ENCODE measurements at places on chromosomes 6 and 20. TPM values are rescaled to one million over a fixed set of nuclear protein-coding genes. Genes with fewer than 3 reads are reported as not detected.

PLEKHG1 gene
- total RNA-seq: 199 TPM

RCAN2 gene
- total RNA-seq: not detected

PHACTR1 gene
- total RNA-seq: 109 TPM

PGBD1 gene
- 1.9 TPM for total RNA-seq

ADGRF1 gene
- not detected for total RNA-seq

FOXA2 gene
- not detected for total RNA-seq

DNA sequence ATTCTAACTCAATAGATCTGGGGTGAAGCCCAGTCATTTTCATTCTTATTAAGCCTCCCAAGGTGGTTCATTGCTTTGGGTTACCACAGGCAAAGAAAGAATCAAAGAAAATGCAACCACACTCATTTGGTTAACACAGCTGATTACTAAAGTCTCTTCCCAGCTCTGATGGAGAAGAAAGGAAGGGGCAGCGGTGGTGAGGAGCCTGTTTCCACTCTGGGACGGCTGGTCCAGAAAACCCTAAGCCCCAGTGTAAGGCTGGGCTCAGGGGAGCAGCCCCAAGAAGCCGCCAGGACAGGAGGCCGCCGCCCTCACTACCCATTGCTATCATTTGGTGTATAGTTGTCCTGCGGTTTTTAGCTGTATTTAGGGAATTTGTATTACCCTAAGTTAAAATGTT lies 226.9 kb downstream of the CD83 start:
- DNase-seq: no peak

- no peak for DNase-seq
Measured at GRCh38 chr6:41747256-41748101, at the start of gene PGC. Gene PGC (minus strand): TSS chr6:41747397. CDS start chr6:41747334, 63 bp downstream.

GRCh38 chr6:106617302-106617701 lies 12.0 kb downstream of the RTN4IP1 start:
- no peak for DNase-seq

DNA sequence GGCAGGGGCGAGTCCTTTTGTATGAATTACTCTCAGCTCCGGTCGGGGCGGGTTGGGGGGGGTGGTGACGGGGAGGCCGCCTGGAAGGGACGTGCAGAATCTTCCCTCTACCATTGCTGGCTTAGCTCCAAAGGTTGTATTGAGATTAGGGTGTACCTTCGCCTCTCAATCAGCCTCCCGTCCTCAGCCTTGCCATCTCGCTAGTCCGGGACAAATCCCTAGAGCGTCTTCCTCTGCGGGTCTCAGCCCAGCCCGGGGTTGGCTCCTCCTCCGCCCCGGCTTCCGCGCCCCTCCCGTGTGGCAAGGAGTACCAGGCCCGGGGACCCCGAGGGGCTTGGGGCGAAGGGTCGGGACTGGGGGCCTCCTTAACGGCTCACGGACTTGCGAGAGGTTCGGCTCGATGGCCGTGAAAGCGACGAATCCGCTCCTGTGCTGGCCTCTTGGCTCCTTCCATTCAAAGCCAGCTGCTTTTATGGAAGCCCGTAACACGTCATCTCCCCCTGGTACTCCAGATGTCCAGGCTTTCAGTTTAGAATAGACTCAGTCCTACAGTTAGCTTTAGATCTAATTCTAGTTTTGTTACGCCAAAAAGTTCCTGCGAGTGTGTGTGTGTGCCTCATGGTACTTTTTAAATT lies 636 bp upstream of the EEF1A1 start:
- DNase-seq: peak; percentile 77

DNA sequence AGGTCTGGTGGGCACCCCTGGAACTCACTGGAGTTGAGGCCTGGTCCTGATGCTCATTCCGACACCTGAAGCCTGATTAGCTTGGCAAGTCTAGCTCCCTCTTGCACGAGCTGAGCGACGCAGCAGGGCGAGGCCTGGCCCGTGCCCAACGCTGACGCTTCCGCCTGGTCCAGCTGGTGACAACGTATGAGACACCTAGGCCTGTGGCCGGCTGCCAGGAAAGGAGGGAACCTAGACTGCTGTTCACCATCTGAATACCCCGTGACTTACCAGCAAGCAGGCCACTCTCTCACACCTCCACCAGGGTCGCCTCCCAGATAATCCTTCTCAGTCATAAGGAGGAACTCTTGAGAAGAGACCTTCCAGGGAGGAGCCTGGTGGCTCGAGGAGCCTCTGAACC lies 24.5 kb downstream of the YTHDF1 start:
- no peak for DNase-seq

- no peak for DNase-seq
Measured at GRCh38 chr6:164911151-164911550, 398.3 kb downstream of the C6orf118 start.

DNA sequence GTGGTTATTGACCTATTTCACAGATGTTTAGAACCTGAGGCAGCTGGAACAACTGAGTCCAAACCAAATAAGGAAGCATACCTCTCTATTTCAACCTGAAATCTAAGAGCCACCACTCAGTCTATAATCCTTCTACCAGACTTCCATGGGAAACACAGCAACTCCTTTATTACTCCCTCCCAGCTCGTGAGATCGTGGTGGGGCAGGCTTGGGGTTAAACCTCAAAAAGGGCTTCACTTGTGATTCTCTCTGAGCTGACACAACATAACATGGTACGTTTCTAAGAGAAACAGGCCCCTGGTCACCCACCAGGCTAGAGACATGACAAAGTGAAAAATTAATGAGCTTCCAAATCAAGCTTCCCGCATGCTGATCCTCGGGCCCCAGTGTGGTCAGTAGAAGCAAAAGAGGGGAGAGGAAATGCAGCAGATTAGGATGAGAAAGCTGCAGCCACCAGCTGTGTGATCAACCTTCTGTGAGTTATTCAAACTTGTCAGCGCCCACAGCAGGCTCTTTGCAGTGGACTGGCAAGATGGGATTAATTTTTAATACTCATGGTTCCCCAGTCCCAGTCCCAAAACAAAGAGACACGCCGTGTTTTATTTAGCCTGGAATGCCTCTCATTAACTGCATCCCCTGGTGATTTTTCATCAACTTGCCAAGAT lies 9.3 kb downstream of the PKHD1 start:
- DNase-seq: no peak

GRCh38 chr6:41647061-41647511 lies 8.8 kb downstream of the MDFI start:
- DNase-seq: no peak

DNA sequence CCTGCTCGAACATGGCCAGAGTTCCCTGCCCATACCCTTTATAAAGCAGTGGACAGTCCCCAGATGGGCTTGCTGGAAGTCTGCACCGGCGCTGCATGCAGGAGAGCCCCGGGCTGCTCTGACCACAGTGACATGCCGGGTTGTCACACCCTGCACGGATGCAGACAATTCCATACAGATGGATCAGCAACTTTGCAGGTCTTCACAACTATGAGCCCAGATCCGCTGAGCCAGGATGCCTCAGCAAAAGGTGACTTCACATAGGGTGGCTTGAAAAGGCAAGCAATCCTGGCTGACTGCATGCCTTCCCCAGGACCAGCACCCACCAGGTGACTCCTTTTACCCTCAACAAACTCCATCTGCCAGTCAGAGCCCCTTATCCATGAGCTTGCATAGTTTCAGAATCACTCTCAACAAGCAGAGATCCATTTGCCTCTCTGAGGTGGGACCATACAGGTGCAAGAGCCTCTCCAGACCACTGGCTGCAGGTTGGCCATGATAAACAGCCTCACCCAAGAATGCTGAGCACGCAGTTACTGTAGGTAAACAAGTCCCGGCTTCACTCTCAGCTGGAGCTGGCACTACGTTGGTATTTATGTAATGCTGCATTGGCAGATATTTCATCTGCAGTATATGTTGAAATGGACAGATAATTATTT lies 183.0 kb upstream of the QKI start:
- no peak for DNase-seq

GRCh38 chr6:137981758-137982157 lies 114.7 kb downstream of the TNFAIP3 start:
- no peak for DNase-seq

DNA sequence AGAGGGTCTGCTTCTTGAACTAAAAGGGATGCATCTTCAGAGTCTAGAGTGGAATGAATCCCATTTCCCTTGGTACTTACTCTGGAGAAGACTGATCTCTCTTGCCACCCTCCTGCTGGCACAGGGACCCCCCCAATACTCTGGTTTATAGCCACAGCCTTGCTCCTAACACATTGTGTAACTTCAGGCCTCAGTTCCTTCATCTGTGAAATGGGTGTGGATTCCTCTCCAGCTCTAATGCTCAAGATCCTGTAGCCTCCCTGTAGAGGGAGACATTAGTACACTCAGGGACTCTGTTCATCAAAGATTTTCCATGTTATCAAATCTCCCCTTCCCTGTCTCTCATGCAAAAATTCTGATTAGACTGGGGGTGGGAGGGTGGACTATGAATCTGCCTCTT lies 315.7 kb upstream of the MOCS1 start:
- no peak for DNase-seq

DNA sequence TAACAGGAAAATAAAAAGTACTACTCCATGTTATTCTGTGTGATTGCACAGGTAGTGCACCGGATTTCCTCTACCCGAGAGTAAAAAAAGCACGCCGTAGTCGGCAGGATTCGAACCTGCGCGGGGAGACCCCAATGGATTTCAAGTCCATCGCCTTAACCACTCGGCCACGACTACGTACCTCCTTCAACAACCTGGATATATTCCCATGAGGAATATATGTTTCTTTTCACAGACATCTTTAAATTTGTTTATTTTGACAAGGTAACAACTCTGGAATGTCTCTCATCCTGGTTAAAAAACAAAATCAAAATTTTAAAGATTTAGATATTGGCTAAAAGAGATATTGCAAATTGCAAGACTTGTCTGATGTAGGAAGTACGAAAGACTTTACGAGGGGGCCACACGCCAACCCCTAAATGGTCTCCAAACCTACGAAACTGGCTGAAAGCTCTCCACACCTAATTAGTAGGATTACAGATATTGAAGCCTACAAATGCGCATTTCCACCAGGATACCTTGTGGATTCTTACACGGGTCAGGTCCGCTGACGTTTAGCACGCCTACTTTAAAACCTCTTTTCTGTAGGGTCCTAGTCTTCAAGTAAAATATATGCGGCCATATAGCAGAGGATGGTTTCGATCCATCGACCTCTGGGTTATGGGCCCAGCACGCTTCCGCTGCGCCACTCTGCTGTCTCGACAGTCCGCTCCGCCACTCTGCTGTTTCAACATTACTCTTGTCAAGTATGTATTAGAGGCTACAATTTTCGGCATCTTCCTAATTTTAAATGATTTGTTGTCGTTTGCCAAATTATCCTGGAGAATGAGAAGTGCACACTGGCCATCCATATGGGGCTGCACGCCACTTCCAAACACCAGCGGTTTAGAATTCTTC lies 52.2 kb upstream of the BTN3A2 start:
- peak; percentile 63 for DNase-seq

DNA sequence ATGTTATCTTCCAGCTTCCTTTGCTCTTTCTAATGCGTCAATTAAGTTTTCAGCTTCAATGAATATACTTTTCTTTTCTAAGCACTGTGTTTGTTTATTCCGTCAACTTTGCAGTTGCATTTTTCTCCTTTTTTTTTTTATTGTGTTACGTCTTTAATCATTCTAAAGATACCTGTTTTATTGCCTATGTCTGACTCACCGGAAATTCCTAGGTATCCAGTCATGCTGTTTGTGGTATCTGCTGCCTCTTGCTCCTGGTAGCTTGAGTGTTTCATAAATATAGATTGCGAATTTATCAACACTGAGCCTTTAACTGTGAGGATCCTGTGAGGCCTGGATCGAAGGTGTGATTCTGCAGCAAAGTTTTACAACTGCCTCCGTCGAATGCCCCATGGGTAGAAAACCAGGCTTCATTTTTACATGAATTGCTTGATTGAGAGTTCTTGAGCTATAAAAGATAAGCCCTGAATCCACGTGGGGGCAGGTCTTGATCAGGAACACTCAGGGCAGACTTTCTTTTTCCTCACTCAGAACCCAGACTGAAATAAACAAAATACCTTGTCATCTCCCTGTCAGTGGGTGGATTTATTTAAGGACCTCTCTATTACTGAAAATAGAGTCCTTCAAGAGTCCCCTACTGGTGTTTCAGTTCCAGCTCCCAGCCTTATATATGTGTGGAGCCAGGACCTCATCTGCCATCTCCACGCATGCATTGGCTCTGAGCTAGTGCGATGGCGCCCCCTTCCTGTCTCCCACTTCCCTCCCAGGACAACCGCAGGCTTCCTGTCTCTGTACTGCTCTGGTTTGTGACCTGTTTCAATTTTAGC lies 60.1 kb upstream of the LRRC1 start:
- no peak for DNase-seq

GRCh38 chr6:3287308-3287707 lies 28.6 kb downstream of the PSMG4 start:
- no peak for DNase-seq

DNA sequence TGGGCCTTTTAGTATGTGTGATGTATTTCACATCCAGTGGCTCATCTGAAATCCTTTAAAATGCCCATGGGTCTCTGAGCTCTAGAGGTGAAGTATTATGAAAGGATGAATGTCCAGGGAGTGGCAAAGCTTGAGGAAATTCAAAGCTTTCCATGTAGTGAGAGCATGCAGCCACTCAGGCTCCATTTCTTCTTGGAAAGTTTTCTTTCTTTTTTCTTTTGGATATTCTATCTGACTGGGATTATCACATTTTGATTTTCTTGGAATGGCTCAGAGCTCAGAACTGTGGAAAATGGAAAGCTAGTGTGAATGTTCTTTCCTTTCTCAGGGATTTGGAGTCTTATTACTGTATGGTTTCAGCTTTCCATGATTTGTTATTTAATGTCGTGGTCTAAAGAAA lies 397.4 kb downstream of the CD109 start:
- DNase-seq: no peak

DNA sequence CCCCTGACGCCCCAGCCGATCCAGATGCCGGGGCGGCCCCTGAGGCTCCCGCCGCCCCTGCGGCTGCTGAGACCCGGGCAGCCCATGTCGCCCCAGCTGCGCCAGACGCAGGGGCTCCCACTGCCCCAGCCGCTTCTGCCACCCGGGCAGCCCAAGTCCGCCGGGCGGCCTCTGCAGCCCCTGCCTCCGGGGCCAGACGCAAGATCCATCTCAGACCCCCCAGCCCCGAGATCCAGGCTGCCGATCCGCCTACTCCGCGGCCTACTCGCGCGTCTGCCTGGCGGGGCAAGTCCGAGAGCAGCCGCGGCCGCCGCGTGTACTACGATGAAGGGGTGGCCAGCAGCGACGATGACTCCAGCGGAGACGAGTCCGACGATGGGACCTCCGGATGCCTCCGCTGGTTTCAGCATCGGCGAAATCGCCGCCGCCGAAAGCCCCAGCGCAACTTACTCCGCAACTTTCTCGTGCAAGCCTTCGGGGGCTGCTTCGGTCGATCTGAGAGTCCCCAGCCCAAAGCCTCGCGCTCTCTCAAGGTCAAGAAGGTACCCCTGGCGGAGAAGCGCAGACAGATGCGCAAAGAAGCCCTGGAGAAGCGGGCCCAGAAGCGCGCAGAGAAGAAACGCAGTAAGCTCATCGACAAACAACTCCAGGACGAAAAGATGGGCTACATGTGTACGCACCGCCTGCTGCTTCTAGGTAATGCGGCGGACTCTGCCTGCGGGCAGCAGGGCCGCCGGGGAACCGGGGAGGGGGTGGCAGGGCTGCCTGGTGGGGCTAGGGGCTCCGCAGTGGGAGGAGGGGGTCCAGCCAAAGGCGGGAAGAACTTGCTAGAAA lies 2.3 kb downstream of the GNAS start:
- DNase-seq: peak; percentile 24

- DNase-seq: no peak
Measured at GRCh38 chr20:38531021-38531420, 50.0 kb upstream of the ADIG start.

GRCh38 chr20:25484911-25485511 lies 77.5 kb downstream of the GINS1 start:
- no peak for DNase-seq

GRCh38 chr6:160028487-160029275 lies 59.8 kb downstream of the IGF2R start:
- DNase-seq: no peak

- DNase-seq: no peak
Measured at GRCh38 chr6:123380257-123380656, 256.5 kb downstream of the TRDN start.
